Renal pelvis (tissue), 12 donors: ENCODE measurements at places on chromosomes 16 and 17.

DNA sequence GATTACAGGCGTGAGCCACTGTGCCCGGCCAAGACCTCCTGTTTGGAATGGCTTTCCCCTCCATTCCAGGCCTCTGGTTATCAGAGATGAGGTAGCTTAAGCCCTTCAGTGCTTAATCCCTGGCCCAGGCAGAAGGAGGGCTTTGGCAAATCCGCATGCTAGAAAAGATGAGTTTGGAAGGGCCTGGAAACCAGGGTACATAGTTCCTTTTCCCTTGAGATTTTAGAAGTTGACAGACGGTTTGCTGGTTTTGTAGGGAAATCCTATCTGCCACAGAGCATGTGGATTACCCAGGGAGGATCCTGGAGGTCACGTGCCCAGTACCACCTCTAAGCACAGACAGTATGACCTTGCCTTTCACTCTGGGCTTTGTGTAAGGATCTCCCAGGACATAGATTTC is 114.7 kb upstream of the CACNG3 start:
- no peak for DNase-seq

DNA sequence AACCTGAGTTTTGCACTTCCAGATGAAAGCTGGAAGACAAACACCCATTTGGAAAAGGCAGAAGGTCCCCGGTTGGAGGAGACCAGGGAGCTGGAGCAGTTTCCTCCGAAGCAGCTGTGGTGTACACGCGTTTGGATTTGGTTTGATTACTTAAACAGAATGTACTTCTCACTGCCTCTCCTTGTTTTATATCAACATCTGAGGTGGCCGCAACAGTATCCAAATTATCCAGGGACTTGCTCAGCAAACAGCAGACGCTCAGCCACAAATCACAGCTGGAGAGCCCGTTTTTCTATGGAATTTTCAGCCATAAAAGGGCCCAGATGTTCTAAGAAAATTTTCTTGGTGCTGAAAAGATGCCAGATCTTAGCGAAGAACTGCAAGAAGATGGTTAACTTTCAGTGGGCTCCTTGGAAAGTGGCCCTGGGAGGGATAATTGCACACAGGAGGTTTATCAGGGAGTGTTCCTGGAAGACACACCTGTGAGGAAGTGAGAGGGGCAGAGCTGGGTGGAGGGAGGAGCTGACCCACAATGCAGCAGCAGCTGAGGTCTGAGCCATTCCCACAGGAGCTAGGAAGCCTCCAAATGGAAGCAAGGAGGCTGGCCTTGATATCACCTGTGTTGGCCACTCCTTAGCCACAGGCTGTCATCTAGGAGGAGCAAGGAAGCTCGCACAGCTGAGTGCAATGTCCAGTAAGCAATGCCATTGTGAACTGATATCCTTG is 28.9 kb upstream of the CDH5 start:
- DNase-seq = no peak

DNA sequence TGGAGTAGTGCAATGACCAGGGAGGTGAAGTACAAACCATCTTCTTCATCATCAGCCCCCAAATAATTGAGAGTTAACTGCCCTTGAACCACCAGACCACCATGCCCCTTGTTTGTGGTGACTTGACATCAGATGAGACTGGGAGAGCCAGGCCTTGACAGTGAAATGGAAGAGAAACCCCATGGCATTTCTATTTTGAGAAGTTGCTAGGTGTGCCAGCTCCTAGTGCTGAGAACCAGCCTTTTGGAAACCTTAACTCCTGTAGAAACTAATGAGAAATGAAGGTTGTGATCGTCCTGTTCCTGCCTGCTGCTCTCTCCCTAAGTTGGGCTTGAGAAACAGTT is 2.8 kb downstream of the TMEM94 start:
- DNase-seq = no peak

- DNase-seq = no peak
These were observed 933 bp upstream of the SNN start for GRCh38 chr16:11667221-11667823.

DNA sequence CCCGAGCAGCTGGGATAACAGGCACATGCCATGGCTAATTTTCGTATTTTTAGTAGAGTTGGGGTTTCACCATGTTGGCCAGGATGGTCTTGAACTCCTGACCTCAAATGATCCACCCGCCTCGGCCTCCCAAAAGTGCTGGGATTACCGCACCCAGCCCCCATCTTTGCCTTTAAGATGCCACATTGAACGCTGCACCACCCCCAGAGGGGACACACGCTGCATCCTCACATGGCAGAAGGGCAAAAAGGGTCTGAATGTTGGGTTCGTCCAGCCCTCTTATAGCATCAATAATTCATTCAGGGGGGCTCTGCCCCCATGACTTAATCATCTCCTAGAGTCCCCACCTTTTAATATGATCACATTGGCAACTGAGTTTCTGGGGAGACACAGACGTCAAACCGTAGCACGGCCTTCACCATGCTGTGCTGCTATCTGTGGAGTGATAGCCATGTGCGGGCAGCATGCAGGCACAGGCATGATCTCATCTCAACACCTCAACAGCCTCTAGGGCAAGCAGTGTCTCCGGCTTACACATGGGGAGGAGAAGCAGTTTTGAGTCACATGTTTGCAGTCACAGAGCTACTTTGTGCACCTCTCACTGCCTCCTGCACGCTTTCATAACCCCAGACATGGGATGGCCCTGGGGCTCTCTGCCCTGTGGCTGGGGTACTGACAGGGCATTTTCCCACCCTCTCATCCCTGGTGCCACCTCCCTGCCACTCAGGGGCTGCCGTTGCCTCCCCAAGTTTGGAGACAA is 30.0 kb downstream of the IL21R start:
- no peak for DNase-seq

- DNase-seq = no peak
These were observed 3.9 kb downstream of the PLXDC1 start for GRCh38 chr17:39147221-39148185.

GRCh38 chr17:7222093-7222971 is 2.6 kb downstream of the ACADVL start:
- no peak for DNase-seq

DNA sequence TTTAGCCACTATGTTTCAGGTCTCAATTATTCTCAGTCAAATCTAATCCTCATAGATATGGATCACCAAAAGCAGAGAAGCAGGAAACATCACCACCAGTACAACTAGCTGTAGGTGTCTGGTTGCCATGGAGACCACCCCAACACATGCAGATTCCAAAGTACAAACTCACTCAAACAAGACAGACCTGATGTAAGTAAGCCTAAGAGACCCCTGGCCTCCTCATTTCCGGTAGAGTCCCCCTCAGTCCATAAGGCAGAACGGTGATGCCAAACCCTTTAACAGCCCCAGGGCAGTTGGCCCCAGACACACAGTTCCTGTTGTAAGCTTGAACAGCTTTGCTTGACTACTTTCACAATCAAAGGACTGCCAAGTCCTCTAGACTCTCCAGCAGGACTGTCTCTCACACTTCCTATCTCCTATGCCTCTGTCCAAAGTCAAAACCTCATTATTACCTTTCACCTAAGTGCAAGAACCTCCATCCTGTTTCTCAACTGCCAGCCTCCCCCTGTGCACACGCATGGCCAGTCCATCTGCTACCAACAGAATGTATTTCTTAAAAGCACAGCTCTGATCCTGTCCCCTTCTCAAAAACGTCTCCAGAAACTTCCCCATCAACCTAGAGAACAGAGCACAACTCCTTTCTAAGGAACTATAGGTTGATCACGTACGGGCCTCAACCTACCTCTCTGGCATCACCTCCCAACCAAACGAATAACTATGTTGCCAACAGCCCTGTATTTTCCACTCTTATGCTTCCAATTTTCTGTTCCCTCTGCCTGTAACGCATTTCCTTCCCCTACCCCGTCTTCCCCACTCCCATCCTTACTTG is 23.9 kb downstream of the SLC39A11 start:
- DNase-seq = peak; percentile 75

GRCh38 chr16:15682105-15682570 is 32.1 kb downstream of the NDE1 start:
- DNase-seq = no peak

- DNase-seq = no peak
These were observed 78.0 kb upstream of the DOC2B start for GRCh38 chr17:259341-259976.

DNA sequence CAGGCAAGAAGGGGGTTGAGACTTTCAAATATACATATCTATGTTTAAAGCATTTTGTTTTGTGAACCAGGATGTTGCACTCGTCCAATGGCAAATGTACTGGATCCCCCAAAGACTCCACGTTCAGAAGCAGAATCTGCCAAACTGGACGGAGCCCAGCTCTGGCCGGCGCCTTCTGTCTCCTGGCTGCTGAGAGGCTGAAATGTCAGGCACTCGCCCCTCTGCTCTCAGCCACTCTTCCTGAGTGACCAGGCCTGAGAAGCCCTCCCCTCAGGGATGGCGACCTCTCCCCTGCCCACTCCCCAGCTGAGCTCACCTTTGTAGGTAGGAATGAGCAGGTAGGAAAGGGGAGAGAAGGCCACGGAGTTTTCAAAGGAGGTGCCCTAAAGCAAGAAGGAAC is 187.5 kb upstream of the FOXF1 start:
- DNase-seq = no peak

DNA sequence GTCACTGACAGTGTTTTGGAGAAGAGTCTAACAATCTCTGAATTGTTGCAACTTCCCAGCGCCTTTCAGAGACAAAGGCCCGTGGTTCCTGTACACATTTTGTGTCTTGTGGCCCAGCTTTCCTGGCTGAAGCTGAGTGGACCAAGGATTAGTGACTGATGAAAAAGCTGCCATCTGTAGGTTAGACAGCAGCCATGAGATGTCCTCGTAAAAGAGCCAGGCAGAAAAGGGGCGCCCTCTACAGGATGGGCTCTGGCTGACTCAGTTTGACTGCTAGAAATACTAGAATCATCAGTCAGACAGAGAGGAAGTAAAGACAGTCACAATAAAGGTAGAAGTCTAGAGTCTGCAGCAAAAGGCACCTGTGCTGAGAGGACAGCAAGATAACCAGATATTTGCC is 26.5 kb upstream of the NF1 start:
- DNase-seq = no peak

- DNase-seq = no peak
These were observed 2382.2 kb downstream of the TP53TG3F start for GRCh38 chr16:35841632-35842031.

GRCh38 chr17:77011173-77012011 is 129.4 kb upstream of the SEC14L1 start:
- no peak for DNase-seq

GRCh38 chr17:1469231-1469852 is 13.3 kb upstream of the CRK start:
- no peak for DNase-seq

DNA sequence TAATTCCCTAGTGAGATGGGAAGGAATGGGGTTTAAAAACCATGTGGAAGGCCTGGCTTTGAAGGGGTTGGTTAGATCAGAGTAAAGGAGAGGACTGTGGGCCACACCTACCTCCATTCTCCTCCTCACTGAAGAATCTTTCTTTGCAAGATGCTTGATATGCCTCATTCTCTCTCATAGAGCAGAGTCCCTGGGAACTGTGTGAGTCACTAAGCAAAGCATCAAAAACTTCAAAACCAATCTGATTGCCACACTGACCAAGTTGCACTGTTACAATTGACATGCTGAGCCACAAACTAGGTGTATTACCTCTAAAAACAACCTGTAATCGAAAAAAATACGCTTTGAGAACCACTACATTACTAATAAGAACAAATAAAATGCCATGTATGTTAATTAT is 2.0 kb downstream of the TUBD1 start:
- no peak for DNase-seq

DNA sequence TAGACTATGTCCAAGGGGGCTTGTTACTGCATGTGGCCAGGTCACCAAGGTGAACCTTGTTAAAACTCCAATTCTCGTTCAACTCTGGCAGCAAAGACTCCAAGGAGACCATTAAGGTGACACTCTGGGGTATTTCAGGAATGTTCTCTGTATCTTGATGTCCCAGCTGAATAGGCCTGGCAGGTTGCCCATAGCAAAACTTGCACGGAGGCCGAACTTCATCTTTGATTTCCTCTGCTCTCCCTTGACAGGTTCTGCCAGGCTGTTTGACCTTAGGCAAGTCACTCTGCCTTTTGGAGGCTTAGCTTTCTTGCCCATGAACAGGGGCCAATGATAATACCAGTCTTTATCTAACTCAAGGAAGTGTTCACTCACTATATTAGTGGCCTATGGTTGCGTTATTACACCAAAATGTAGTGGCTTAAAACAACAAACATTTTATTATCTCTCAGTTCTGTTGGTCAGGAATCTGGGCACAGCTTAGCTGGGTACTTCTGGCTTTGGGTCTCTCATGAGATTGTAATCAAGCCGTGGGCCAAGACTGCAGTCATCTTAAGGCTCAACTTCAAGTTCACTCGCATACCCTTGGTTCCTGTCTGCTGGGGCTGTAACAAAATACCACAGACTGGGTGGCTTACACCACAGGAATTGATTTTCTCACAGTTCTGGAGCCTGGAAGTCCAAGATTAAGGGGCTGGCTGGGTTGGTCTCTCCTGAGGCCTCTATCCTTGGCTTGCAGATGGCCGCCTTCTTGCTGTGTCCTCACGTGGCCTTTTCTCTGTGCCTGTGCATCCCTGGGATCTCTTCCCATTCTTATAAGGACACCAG is 168.5 kb downstream of the UTP18 start:
- no peak for DNase-seq

GRCh38 chr17:6473128-6473767 is 29.0 kb downstream of the PIMREG start:
- peak; percentile 66 for DNase-seq

DNA sequence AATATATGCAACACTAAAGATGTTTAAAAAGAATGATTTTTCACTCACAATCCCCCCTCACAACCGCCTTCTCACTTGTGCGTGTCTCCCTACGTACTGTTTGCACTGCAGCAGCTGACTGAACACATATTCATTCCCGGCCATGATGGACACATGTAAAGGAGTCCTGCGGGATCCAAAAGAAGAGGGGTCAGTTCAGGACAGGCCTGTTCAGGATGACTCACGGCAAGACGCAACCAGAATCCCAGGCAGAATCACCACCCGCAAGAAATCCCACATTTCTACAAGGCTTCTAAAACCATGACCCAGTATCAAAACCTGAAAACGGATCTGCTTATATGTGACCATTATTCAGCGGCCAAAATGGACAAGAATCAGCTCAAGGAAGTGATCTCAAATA is 52.3 kb downstream of the CYB5D2 start:
- no peak for DNase-seq

- no peak for DNase-seq
These were observed 110.1 kb downstream of the IRX3 start for GRCh38 chr16:54176376-54176901.

- no peak for DNase-seq
These were observed 2.2 kb downstream of the DCUN1D3 start for GRCh38 chr16:20897922-20898321.

- no peak for DNase-seq
These were observed 299.7 kb downstream of the C16orf95 start for GRCh38 chr16:87017371-87018012.
